ENCODE measurements at places on chromosomes 4 and X.

GRCh38 chrX:126339928-126340327 is 173.8 kb upstream of the DCAF12L2 start:
- DNase-seq = no peak

GRCh38 chrX:130896026-130896425 is 7.0 kb downstream of the ENOX2 start:
- no peak for DNase-seq

DNA sequence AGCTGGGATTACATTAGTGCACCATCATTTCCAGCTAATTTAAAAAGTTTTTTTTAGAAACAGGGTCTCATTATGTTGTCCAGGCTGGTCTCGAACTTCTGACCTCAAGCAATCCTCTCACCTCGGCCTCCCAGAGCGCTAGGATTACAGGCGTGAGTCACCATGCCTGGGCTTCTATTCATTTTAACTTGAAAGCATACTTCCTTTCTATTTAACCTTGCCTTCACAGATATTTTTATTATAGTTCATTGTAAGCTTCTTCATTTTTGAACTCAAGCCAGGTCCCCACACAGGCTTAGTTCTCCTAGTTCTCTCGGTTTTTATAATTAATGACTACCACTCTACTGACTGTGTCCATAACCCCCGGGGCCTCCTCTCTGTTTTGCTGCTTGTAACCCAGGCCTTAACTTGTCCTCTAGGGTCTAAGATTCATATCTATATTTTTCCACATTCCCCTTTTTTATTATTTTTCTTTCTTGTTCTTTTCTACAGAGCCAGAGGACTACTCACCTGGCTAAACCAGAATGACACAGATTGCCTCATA is 50.7 kb downstream of the SNX12 start:
- no peak for DNase-seq

GRCh38 chr4:18734405-18734804 is 712.9 kb upstream of the LCORL start:
- DNase-seq = no peak

DNA sequence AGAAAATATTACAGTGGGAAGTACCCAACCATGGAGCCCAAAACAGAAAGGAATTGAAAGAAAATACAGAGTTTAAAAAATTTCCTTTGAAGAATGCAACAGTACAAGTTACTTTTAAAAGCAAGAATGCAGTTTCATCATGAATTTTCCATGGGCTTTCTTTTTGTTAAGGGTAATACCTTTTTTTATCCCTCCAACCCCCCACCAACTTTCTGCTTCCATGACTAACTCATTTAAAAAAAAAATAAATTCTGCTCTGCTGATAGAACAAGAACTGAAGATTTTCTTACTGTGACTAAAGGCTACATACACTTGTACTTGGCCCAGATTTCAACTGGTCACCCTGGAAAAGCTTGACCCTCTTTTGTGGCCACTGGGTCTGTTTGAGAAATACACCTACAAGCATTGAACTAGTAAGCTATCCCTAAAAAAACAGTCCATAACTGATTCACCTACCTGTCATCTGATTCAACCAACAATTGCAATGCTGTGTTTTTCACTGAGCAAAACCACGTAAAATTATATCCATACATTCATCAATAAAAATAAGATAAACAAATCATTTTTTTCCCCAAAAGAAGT is 214.2 kb downstream of the NSUN7 start:
- no peak for DNase-seq

GRCh38 chr4:132076829-132077228 is 1072.3 kb upstream of the PCDH10 start:
- no peak for DNase-seq

DNA sequence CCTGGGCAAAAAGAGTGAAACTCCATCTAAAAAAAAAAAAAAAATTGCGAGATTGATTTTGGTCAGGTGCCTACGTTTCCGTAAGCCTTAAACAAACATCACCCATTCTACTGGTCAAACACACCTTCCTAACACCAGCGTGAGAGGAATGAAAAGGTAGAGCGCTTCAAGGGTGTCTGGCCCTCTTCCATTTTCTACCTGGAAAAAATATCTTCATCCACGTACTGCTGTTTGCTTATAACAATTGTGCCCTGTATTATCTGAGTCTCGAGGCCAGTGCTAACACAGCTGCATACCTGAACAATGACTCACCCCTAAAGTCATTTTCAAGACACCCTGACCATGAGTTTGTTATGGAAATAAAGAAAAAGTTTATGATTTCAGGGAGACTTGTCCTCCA is 13.9 kb downstream of the TMSB4X start:
- DNase-seq = no peak
